Retina (tissue), 1 donor: ENCODE measurements at places on chromosomes 5 and 9.
A peak's percentile ranks its signal among the peaks of the same experiment; 100 is the strongest.

- no peak for DNase-seq
These were observed 31.3 kb downstream of the ISOC1 start for GRCh38 chr5:129125819-129126218.

DNA sequence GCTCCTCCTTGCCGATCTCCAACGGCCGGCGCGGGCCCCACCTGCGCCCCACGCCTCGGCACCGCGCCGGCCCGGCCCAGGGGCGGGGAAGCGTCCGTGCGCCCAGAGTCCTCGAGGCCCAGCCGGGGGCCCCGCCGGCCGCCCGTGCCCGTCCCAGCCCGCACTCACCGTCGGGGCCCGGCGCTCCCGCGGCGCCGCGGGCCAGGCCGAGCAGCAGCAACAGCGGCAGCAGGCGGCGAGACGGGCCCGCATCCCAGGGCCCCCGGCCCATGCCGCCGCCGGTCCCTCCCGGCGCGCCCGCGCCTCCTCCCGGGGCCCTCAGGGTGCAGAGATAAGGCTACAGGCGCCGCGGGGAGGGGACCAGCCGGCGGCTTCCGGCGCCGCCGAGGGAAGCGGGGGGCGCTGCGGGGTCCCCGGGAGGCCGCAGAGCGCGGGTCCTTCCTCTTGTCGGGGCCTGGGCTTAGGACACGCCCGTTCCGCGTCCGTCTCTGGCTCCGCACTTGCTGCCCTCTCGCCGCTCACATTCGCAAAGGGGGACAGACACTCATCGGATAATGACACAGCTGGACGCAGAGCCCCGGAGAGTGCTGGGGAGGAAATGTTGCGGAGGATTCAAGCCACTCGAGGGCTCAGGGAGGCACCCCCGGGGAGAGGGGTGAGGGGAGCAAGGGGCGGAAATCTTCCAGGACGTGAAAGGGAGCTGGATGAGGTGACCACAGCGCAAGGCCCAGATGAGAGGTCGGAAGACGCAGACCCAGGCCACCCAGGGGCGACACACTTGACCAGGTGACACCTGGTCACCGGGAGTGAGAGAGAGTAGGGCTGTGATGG is at the start of gene SUSD1:
Gene SUSD1, minus strand, starts transcription at position 333 of the 831 bp plus-strand sequence. Its CDS starts 62 bp downstream, at position 271.
- DNase-seq = peak; percentile 72

DNA sequence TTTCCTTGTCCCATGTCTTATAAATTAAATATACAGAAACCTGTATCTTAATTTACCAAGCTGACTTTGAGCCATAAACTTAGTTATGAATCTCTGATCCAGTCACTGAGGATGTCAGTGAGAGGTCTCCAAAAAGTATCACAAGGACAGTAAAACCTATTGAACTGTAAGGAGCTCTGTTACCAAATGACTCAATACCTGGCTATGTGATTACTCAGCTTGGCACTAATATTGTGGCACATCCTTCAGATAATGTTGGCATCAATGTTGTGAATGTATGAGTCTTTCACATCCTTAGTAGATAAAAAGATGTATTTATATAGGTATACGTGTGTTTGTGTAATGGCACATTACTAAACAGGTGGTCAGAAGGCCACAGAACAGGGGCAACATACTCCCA is 18.0 kb upstream of the CAPSL start:
- DNase-seq = no peak

- no peak for DNase-seq
These were observed 38.6 kb upstream of the KCNMB1 start for GRCh38 chr5:170427672-170428236.

- DNase-seq = no peak
These were observed 28.6 kb downstream of the CSF2 start for GRCh38 chr5:132102101-132102701.

DNA sequence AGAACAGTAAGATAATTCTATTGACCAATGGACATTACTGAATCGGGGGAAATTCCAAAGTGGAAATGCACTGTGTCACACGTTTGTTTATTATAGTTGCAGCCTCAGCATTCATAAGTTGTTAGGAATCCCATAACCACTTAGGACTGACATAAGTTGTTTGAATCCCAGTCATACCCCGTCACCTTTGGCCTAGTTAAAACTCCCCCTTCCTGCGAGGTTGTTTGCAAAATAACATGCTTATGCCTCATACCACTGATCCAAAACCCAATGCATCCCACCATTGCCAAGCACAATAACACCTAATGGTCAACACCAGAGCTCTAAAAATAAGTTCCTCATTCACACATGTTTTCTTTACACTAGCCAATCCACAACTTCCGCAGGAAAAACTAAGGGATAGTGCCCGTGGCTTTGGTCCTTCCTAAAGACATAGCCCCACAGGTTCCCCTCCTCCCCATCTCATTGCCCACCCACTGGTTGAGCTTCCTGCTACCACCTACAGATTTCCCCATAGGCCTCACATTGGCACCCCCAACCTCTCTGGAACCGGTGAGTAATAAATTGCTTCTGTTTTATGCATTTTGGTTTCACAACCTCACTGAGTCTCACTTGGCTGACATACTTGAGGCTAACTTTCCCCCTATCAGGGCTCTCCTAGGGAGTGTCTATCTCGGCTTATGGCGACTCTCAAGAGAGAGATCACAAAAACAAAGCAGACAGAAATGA is 42.3 kb upstream of the MUSK start:
- DNase-seq = no peak

DNA sequence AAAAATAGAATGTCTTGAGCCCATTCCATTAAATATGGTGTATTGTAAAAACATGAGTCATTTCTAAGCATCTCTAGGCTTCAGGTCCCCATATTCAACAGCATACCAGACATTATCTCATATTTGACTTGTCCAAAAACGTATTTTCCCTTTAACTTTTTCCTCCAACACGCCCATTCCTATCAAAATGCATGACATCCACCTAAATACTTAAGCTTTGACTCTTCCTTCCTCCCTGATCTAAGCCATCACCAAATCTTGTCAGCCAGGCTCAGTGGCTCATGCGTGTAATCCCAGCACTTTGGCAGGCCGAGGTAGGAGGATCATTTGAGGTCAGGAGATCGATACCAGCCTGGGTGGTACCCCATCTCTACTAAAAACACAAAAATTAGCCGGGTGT is 23.9 kb downstream of the VCP start:
- DNase-seq = no peak

DNA sequence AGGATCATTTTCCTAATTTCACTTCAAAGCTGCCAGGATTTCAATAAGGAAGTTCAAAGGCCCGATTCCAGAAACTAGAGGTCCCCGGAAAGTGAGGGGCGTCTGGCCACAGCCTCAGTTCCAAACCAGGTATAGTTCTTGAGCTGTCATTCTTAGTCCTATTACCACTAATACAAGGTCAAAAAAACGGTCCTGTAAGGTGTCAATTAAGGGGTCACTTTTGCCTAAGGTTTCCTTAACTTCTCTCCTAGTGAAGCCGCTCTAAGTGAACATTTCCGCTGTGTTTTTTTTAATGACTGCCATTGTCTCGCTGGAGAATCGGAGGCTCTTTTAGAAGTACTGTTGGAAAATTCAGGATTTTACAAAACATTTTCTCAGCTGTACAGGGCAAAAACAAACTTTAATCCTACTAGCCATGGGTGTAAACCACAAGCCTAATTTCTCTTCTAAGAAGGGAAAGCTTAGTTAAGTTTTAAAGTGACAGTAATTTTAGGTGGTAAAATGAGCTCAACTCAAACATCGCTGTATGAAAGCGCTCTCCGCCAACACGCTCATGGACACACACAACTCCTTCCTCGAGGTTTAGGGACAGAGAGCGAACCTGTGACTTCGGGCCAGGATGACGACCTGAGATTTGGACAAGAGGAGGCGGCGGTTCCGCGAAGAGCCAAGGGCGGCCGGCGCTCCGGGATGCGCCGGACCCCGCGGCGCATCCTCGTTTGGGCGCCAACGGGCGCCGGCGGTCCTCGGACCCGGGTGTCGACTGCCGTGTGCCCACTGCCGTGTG is 76.7 kb upstream of the IFNE start:
- peak; percentile 67 for DNase-seq

DNA sequence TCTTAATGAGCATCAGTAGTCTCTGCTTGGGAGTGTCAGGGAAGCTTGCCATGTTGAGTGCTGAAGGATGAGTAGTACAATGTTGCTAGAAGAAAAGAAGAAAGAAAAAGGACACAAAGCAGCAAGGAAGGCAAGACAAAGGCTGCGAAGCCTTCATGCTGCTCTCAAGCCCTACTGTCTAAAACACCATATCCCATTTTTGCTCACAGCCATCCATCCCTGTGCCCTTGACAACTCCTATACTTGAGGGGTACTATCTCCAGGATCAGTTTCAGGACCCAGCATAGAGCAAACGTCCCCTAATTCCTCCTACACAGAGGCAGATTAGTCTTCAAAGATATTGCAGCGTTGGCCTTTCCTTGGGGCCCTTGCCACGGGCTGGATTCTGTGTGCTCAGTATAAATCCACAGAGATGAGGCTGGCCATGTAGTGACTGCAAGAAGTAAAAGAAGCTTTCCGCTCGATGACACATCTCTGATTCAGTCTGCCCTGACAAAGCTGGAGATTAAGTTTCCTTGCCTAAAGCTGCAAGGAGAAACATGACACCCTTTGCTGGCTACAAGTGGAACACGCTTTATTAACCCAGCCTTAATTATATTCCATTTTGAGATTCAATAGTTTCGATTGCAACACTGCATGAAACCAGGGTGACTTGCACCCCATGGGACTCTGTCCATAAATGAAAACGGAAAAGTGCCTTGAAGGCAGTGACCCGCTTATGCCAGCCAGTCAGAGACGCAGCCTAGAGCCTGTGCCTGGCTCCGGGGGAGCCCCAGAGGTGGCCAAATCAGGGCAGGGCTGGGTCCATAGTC is 304.6 kb downstream of the ACTL7B start:
- DNase-seq = peak; percentile 54

- DNase-seq = no peak
These were observed 123.3 kb downstream of the ST8SIA4 start for GRCh38 chr5:100779669-100780375.

- peak; percentile 29 for DNase-seq
These were observed 514.2 kb downstream of the SPOCK1 start for GRCh38 chr5:136984772-136985446.

- DNase-seq = no peak
These were observed 6.1 kb upstream of the C9orf152 start for GRCh38 chr9:110214090-110214489.

- peak; percentile 31 for DNase-seq
These were observed 167.3 kb upstream of the MOCS2 start for GRCh38 chr5:53276825-53277224.

DNA sequence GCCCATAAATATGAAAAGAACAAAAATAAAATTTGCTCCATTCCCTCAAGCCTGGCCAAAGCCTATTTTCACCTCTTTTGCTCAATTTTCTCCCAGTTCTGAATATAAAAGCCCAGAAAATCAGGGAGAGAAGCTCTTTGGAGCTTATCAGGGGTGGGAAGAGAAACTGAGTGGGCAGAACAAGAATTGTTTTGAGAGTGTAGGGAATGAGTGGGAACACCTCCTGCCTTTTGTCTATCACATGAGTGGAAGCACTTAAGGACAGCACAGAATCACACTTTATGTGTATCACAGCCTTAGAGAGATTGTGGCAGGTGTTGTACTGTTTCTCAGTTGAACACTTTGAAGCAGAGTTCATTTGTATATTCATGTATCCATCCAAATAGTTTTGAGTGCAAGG is 139.2 kb upstream of the HMHB1 start:
- no peak for DNase-seq

DNA sequence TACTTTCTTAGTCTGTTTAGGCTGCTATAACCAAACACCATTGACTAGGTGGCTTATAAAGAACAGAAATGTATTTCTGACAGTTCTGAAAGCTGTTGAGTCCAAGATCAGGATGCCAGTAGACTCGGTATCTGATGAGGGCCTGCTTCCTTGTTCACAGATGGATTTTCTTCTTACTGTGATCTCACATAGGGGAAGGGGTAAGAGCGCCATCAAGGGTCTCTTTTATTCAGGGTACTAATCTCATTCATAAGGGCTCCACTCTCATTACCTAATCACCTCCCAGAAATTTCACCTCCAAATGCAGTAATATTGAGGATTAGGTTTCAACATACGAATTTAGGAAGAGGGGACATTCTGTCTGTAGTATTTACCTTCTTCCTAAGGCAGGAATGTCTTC is 384.0 kb upstream of the DMAC1 start:
- no peak for DNase-seq

DNA sequence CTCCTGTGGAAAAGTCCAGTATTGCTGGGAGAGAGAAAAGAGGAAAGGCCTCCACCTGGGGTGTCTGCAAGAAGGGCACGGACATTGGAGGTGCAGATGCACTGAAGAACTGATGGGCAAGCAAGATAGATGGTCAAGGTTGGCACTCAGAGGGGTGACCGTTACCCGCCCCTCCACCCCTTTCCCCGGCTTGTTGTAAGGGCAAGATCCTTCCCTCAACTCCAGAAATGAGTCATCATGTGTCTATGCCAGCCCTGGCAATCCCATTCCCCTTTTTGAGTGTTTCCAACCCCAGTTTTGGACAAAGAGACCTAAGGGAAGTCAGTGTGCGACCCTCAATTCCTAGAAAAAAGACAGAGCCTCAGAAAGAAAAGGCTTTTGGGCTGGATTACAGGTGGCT is 34.9 kb upstream of the ATP6V1G1 start:
- no peak for DNase-seq

- DNase-seq = no peak
These were observed 18.3 kb downstream of the RALGPS1 start for GRCh38 chr9:126932871-126933321.

DNA sequence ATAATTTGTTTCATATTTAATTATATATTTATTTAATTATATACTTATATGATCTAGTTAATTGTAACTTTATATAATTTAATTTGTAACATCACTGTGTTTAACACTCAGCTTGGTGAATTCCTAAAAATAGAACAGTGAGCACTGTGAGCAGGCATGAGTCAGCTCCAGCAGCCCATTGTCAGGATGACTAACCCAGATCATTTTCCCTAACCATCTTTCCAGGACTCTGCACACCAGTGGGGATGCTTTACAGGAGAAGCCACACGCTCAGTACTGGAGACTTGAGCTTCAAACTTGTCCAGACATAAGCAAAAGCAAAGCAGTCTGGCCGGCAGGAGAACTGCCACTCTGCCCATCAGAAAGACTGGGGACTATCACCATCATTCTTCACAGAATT is 446.2 kb upstream of the TRPC7 start:
- DNase-seq = no peak

- no peak for DNase-seq
These were observed 62.1 kb downstream of the SEMA5A start for GRCh38 chr5:9483779-9484178.

DNA sequence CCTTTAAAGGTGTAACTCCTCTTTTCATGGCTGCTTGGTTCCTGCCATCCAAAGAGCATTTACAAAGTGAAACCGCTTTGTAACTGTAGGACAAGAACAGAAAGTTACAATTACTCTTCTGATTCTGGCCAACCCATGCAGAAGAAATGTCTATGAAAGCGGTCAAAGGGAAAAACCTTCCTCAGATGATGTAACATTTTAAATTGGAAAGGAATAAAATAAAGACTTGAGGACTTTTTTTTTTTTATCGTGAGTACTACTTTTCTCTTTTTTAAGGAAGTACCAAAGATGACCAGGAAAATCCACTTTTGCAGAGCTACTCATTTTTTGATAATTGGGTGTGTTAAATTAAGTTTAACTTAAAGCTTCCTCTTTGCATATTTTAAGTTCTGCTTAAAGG is 13.0 kb upstream of the C9orf72 start:
- DNase-seq = no peak

GRCh38 chr5:76473661-76474060 is 70.6 kb downstream of the IQGAP2 start:
- no peak for DNase-seq
